ENCODE measurements at places on chromosomes 1 and 21. TPM values are rescaled to one million over a fixed set of nuclear protein-coding genes. Genes with fewer than 3 reads are reported as not detected.

- no peak for DNase-seq
Measured at GRCh38 chr1:204418174-204419063, 6.8 kb upstream of the PPP1R15B start.

DNA sequence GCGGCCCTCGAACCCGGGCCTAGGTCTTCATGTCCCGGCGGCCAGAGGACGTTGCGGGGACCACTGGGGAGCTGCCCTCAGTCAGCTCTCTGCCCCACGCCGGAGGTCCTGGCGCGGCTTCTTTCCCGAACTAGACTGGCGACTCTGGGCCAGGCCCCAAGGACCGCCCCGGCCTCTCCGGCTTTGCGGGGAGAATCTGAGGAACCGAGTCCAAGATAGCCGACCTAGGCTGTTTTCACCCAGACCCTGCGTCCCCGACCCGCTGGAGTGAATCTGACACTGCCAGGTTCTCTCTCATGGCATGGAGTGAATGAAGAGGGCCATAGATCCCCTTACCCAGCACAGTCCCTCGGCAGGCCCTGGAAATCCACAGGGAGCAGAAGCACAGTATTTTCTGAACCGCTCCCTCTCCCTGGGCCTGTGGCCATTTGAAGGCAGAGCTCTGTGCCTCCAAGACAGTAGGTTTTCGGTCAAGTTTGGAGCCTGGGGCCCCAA is 9.9 kb upstream of the BARHL2 start:
- DNase-seq, result peak; percentile 75

DNA sequence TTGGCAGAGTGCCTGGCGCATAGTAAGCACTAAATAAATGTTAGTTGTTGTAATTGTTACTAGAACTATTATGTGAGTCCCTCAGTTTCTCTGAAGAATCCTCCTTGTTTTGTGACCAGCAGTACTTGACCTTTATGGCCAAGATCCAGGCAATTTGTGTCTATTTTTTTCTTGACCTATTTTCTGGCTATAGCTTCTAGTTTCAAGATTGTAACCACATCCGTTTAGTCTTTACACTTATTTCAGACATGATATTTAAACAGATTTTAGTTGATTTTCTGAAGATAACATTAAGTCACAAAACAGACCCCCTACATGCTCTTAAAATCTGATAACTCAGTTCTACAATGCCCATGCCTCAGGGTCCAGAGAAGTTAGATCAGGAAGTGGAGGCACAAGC is 50.3 kb downstream of the CDC7 start:
- DNase-seq, result no peak

- DNase-seq, result no peak
Measured at GRCh38 chr1:112267929-112268328, 128.1 kb upstream of the CTTNBP2NL start.

- DNase-seq, result no peak
Measured at GRCh38 chr1:155537193-155537592, 25.4 kb downstream of the ASH1L start.

GRCh38 chr1:168676029-168676812 is 52.8 kb downstream of the DPT start:
- DNase-seq, result no peak

DNA sequence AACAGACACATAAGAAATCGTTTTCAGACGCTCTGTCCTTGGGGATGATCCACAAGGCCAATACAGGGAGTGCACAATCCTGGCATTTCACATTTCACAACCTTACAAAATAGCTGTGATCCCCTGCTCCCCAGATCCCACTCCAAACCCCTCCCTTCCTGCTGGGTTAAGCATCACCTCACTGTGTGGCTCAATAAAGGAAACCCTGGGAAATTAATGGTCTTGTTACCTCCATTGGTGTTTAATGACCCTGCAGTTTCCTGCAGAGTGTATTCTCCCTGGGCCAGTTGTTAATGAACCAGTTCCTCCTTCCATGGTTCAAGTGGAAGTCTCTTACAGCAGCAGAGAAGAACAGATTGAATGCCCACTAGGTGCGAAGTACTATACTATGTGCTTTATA is 334.7 kb downstream of the OMA1 start:
- no peak for DNase-seq

SRSF11 gene
- 97.1 TPM for total RNA-seq

TMEM269 gene
- total RNA-seq, result not detected
